Type B pancreatic cell (in vitro differentiated cells): ENCODE measurements at places on chromosomes 11 and 22. TPM values are rescaled to one million over a fixed set of nuclear protein-coding genes. Genes with fewer than 3 reads are reported as not detected.

DNA sequence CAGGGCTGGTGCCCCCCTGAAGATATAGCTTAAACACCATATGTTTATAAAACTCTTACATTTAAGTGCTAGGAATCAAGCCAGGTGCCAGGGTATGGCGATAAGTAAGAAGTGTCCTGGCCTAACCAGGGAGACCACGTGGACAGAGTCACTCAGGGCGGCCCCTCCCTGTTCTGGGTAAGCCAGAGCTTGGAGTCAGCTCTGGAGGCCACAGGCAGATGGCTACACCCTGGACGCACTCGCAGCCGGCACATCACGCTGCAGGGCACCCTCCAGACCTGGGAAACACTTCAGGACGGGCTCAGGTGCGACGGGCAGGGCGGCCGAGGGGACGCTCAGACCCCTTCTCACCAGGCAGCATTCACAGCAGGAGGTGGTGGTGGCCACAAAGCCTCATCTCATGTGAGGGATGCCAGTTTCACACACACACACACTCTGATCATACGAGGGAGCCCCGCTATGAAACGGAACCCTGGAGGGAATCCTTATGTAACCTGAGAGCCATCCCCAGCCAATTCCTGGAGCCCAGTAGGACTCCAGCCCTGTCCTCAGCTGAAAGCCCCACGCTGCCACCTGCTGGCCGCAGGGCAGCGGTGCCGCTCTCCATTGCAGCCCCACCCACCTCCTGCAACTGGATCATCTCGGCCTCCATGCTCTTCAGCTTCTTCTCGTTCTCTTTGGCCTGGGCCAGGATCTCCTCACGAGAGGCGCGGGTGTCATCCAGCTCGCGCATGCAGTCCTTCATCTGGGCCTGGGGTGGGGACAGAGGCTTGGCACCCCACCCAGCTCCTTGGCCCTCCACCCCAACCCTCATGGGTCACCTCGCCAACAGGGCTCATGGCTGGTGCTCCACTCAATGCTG, 33.4 kb downstream of the APOL1 start:
- DNase-seq = peak; percentile 88

The MUC5AC gene
- 0.10 and 1.4 TPM in 2 replicates for total RNA-seq

DNA sequence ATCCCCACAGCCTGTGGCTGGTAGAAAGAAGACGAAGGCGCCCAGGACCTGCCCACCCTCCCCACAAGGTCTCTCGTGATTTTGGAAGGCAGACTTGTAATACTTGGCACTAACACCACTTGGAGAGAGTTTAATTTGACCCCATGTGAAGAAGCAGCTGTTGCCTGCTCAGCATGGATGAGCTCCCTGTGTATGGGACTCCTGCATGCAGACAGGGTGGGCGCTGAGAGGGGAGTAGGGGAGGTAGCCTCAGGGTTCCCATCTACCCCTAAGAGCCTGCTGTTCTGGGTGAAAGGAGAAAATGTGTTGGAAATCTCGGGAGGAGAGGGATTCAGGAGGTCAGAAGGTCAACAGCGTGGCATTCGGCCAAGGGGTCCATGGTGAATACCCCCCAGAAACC, 625.9 kb downstream of the TBC1D22A start:
- no peak for DNase-seq

The PATE2 gene
- total RNA-seq = not detected in 2 replicates

GRCh38 chr11:96219981-96220623, 122.9 kb downstream of the MAML2 start:
- no peak for DNase-seq
